ENCODE measurements at places on chromosomes 5 and 9.

DNA sequence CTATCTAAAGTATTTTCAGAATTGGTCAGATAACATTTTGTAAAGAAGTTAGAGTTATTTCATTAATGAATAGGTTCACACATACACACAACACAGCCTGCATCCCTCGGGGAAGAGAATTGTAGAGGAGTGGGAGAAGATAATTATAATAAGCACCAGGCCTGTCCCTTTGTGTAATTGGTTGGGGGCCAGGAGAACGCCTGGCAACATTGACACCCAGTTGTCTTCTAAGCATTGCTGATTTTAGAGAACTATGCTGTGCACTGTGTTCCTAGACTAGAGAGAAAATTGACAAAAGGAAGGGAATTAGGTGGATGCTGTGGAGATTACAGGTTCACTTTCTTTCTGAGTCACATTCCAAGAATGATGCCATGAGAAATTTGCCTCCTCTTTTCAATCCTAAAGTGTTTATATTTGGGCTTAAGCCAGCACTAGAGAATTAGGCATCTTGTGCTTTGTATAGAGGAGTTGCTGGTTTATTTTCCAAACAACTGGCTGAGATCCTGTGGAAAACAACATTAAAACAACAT is 247.6 kb downstream of the COX7C start:
- no peak for DNase-seq

DNA sequence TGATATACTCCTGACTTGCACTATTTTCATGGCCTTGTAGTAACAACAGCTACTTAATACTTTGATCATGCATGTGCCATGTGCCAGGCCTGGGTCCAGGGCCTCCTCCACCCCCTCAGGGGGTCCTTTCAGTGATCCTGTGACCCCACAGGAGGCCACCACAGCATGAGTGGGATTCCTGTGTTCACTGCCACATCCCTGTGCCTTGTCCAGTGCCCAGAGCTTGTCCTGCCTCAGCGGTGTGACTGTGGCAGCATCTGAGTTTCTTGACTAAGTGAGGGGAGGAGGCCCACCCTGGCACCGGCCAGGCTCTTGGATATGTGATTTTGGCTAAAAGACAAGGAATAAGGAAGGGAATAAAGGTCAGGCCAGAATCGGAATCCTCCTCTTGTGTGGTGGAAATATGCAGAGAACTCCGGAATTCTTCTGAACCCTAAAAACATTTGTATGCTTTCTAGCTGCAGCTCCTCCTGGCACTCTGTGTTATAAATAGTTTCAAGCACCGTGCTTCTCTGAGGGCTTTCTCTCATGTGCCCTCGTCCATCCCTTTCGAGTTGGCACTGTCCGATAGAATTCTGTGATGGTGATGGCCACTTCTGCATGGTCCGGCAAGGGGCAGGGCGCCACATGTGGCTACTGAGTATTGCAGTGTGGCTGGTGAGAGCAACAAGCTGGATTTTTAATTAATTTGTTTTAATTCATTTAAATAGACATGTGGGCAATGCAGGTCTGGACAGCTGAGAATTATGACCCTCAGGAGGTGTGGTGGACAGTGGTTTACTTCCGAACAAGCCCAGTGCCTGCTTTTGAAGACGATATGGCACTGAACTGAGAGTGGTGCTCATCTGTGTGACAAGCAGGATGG is 31.8 kb downstream of the TENT4A start:
- no peak for DNase-seq

- no peak for DNase-seq
These were observed 25.4 kb upstream of the RASA1 start for GRCh38 chr5:87242242-87242641.

DNA sequence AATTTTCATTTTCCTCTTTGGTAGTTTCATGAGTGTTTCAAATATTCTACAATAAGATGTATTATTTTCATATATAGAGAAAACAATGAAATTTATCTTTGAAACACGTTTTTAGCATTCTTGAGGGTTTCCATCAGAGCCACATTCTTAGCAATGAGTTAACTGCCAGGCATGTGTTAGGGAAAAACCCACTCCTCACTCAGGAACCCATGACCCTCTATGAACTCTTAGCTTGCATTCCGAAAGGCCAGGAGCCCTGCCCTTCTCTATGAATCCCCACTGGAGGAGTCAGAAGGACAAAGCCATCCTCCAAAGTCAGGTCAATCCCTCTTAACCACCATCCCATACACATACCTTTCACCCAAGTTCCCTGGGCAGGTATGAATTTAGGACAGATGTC is 57.5 kb downstream of the ADAMTS12 start:
- DNase-seq: no peak

GRCh38 chr5:154648706-154649105 is 106.5 kb upstream of the LARP1 start:
- DNase-seq: no peak

GRCh38 chr5:124401476-124402143 is 344.8 kb downstream of the ZNF608 start:
- DNase-seq: no peak

GRCh38 chr9:131583836-131584555 is 38.7 kb downstream of the PRRT1B start:
- DNase-seq: no peak

GRCh38 chr5:154288145-154288544 is 97.6 kb downstream of the GALNT10 start:
- peak; percentile 83 for DNase-seq

GRCh38 chr5:84202136-84202535 is 182.5 kb downstream of the EDIL3 start:
- DNase-seq: no peak

DNA sequence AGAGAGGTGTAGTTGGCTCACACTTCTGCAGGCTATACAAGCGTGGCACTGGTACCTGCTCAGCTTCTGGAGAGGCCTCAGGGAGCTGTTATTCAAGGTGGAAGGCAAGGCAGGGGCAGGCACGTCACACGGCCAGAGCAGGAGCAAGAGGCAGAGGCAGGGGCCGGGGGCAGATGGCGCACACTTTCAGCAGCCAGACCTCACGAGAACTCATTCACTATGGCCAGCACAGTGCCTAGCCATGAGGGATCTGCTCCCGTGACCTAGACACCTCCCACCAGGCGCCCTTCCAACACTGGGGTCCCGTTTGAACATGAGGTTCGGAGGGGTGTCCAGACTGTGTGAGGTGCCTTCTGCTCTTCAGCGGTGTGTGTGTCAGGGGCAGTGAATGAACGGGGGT is 71.0 kb upstream of the FCN1 start:
- no peak for DNase-seq

DNA sequence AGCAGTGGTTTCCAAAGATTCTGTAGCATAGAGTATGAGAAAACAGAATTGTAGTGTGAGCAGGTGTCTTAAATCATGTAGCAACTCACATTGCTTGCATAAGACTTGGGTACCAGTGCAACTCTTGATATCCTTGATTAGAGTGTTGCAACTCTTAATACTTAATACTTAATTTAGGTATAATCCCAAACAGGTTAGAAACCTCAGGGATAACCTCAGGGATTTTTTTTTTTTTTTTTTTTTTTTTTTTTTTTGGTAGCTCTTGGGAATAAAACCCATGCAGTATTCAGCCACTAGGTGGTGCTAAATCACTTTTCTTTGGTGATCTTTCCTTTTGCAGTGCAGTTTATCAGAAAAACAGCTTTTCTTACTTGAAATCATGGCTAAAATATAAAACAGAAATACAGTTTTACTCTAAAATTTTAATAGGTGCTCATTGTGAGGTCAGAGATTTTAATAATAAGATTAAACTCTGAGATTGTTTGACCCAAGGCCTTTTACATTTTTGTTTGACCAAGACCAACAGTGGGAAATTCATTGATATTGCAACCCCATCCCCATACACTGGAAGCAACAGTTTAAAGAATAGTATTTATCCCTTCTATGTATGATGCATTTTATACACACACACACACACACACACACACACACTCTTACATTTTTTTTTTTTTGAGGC is 55.3 kb downstream of the ERAP1 start:
- DNase-seq: no peak

DNA sequence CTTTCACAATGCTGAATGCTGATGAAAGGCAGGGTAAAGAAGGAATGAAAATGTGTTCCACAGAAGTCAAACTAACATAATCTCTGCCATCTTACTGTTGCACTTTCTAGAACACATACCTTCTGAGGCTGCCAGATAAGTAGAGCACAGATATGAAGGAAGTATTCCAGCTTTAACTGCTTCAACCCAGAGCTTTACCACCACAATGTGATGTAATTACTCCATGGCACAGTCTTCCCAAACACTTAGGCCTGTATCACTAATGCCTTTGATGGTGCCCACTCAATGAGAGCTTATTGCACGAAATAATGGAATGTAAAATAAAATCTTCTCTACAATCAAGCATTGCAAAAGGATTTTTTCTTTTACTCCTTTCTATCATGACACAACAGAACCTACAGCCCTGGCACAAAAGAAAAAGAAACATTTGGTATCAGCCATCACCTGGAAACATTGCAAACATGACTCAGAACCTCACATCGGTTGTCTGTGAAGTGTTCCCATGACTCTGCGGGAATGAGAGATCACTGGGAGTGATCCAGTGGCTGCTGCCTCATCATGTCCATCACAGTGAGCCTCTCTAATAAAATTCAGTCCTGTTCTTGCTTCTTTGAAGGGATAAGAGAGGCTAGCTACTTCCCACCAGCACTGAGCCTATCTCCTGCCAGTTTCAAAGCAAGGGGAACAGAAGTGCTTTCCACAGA is 385.8 kb downstream of the EFNA5 start:
- peak; percentile 16 for DNase-seq

DNA sequence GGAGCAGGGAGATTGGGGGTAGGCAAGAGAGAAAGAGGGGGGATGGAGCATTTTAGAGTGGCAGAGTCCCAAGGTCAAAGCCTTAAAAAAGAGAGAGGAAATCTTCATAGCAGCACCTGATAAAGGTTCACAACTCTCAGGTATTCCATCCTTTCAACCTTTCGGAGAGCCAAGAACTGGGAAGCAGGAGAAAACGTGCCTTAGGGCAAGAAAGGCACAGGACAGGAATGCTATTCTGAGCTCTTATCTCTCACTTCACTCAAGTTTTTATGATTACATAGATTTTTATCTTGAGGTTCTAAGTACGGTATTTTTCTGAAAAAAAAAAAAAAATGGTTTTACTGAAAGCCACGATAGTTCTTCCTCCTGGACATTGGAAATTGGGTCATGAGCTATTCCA is 34.5 kb upstream of the SMAD5 start:
- no peak for DNase-seq

- no peak for DNase-seq
These were observed 20.1 kb upstream of the NSMF start for GRCh38 chr9:137478962-137479861.

DNA sequence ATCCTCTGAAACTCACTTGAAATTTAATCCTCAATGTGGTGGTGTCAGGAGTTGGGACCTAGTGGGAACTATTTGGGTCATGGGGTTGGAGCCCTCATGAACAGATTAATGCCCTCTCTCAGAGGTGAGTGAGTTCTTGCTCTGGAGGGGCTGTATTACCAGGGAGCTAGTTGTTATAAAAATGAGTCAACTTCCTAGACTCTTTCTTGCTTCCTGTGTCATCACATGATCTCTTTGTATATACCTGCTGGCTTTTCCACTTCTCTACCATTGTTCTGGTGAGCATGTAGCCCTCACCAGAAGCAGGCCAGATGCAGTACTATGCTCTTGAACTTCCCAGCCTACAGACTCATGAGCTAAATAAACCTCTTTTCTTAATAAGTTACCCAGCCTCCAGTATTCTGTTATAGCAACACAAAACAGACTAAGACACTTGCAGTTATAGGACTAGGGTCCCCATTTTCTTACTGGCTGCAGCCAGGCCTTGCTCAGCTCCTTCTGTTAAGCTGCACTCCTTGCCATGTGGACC is 127.5 kb downstream of the SUSD1 start:
- DNase-seq: no peak

DNA sequence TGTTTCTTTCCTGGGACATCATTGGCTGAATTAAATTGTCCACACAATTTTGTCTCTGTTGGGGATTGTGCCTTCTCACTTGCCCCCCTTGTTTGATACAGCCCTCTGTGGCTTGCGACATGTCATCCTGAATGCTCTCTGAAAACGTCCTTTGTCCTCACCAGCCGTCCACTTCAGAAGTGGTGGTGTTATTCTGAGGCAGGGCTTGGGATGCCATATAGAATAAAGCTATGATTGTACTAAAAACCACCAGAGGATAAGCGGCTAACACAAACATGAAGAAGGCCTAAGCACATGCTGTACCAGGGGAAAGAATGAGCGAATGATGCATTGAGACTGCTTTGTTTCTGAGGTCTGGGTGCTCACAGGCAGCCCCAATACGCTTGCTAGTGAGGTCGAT is 3.5 kb upstream of the SNX30 start:
- DNase-seq: no peak

GRCh38 chr5:107616213-107616612 is 54.5 kb downstream of the EFNA5 start:
- no peak for DNase-seq

- no peak for DNase-seq
These were observed 42.5 kb downstream of the STXBP1 start for GRCh38 chr9:127654619-127655018.

GRCh38 chr5:17819783-17820182 is 185.5 kb downstream of the TAF11L14 start:
- no peak for DNase-seq

DNA sequence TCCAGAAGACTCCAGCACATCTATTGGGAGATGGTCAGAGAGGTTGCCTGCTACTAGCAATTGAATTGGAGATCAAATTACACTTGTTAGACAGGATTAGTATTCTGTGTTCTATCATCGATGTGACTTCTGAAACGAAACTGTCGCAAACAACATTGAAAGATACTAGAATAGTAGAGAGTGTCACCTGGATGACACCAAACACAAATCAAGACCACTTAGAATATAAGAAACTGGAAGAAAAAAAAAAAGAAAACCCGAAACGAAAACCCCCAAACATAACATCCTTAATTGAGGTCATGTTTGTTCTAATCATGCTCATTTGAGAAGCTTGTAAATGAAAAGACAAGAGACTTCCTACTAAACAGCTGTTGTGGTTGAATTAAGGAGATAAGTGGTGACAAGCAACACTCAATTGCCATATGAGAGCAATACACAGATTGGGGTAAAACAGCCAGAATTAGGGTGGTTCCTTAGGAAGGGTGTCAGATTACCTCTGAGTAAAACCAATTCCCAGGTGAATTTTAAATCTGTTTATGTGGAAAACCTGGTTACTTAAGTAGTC is 97.6 kb downstream of the BASP1 start:
- no peak for DNase-seq

DNA sequence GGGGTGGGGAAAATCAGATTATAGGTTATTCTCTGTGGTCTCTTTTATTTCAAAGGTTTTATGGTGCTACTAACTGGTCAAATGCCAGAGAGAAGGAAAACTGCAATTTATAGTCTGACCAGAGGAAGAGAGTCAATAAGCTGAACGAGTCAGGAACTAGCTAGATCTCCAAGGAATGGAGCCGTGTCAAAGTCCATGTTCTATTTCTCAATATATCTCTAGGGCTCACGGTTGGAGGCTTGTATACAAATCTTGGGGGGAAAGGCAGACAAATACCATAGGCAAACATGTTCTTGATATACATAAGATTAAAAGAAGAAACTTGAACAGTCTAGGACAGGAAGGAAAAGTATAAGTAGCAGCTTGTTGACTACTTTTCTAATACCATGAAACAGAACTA is 627.1 kb downstream of the PDE4D start:
- no peak for DNase-seq

Data from MG63 (cell line).